ENCODE measurements at places on chromosomes 5 and 9.

DNA sequence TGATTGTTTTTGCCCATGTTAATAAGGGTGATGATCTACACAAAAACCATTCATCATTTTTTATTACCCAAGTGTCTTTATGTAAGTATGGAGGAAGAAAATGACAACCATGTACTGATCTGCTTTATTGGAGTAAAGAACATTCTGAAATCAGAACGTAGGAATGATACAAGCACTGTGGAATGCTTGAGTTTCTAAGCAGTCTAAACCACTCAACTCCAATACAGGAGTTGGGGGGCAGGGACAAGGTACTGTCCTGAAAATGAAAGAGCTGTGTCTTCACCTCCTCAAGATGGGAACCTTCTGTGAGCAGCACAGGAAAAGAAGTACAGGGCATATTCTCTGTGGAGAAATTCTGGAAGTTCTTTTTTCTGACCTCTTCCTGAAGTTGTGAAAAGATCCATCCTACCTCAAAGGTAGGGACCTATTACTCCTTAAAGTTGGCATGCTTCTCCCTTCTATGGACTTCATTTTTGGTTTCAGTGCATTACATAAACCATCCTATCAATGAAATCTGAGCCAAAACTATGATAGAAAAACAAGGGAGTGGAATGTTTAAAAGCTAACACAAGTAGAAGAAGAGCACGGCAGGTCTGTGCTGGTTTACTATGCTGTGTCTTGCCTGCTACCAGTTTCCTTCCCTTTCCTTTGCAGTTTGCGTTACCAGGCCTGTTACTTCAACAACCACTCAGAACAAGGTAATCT lies 202.6 kb downstream of the SEMA5A start:
- peak; percentile 59 for DNase-seq

DNA sequence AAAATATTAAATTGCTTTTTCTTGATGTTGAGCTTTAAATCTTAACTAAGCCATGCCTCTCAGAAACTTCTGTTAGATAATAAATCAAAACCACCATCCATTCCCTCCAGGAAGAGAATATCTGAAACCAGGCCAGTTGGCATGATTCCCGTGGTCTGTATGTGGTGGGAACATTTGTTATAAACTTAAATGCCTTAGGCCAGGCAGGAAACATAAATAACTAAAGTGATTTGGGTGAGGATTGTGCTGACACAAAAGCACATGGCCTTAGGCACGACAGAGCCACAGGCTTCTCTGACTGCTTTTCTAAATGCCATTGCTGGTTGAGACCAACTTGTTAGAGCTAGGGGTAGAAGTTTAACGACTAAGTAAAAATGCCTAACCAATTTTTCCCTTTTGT lies 255.9 kb downstream of the GABRG2 start:
- no peak for DNase-seq

GRCh38 chr9:129568560-129569501 lies 52.1 kb downstream of the C9orf50 start:
- no peak for DNase-seq

DNA sequence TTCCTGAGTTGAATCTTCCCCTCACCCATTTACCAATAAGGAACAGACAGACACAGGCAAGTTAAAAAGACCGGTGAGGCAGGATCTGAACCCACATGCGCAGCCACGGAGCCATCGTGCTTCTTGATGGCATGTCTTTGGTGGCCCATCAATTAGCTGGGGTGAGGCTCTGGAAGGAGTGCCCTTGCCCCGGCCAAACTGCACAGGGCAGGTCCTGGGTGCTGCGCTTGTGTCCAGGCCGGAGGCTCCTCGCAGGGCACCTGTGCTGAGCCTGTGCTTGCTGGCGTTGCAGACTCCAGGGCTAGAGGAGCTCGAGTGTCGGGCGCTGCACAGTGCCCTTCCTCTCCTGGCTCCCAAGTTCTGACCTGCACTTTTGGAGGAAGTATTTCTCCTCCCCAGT lies 66.4 kb downstream of the PSMB7 start:
- no peak for DNase-seq

- DNase-seq: no peak
Observed at GRCh38 chr9:70934642-70935041, 186.8 kb downstream of the TRPM3 start.

GRCh38 chr5:18799482-18800128 lies 1165.3 kb downstream of the TAF11L14 start:
- DNase-seq: no peak
